ENCODE measurements at places on chromosomes 11 and 22.

DNA sequence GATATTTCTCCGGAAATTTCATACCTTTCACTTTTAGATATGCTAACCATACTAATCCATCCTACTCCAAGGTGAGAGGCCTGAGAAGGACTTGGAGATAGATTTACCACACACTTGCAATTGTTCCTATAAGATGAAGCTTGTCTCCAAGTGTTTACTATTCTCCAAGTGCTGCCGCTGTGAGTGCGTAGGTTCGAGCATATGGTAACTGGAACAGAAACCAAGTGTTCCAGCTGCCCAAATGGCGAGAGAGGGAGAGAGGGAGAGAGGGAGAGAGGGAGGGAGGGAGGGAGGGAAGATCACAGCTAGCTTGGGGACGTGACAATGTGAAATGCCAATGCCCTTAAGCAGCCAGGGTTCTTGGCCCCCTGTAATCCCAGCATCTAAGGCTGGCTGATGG is 21.5 kb downstream of the ASCC2 start:
- no peak for DNase-seq

DNA sequence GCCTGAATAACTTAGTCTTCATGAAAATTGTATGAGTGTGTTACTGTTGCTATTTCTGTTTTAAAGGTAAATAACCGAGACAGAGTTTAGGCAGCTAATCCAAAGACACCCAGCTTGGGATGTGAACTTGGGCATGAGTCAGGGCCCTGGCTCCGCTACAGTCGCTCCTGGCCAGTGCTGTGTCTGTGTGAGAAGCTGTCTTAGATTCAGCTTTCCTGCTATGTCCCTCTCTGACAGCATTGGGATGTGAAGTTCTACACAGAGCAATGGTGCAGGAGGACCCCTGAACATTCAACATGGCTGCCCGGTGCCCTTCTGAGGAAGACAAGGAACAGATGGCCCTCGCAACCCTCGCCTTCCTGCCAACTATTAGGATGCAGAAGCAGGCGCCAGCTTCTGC is 49.4 kb downstream of the GALNT18 start:
- no peak for DNase-seq

DNA sequence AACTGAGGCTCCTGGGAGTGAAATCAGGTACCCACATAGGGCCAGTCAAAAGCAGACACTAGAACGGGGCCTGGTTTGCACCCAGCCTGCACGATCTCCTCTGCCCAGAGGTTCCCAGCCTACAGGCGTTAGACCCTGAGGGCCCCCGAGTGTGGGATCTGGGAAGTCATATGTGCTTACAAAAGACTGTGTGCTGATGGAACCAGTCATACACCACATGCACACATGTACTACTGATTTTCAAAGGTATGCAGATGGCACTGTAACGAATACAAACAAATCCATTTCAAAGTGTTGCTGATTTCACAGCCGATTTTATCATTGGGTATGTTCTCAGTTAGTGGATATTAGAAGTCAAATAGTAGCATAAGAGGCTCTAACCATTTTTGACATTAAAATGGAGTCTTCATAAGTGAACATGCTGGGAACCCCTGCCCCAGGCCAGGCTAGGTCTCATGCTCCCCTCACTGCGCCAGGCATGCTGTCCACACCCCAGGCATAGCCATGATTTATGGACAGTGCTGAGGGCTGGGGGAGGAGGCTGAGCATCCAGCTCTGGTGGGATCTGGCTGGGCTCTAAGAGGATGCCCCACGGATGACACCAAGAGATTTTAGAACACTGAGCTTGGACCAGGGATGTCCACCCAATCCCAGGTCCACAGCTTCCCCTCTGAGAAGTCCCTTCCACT is 38.6 kb upstream of the LRRC32 start:
- no peak for DNase-seq

DNA sequence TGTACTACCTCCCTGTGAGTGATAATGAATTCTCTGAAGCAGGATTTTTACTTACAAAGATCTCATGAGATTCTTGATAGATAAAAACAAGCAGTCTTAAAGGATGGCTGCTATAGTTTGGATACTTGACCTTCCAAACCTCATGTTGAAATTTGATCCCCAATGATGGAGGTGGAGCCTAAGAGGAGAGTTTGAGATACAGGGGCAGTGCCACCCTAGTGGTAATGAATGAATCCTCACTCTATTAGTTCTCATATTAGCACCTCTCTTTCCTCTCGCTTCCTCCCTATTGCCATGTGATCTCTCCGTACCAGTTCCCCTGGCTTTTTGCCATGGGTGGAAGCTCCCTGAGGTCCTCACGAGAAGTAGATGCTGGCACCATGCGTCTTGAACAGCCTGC is 37.9 kb upstream of the OR8B8 start:
- DNase-seq: no peak
